ENCODE measurements at places on chromosomes 6 and 20.

DNA sequence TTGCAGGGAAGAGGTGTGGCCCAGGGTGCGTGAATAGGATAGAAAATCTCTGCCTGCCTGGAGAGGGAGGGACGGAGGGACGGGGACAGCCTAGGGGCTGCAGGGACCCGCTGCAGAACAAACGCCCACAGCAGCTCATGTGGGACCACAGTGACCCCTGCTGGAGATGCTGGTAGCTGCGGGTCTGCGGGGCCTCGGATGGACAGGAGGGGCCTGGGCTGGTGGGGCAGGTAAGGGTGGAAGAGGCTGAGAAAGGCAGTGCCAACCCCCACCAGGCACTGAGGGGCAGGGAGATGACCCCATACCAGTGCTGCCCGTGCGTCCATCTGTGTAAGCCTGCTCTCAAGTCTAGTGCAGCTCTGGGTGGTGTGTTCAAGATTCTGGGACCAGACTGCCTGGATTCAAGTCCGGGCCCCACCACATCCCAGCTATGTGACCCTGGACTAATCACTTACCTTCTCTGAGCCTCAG is 39.4 kb downstream of the KIAA1755 start:
- no peak for DNase-seq

- DNase-seq: no peak
Observed at GRCh38 chr6:3278691-3279090, 19.9 kb downstream of the PSMG4 start.

DNA sequence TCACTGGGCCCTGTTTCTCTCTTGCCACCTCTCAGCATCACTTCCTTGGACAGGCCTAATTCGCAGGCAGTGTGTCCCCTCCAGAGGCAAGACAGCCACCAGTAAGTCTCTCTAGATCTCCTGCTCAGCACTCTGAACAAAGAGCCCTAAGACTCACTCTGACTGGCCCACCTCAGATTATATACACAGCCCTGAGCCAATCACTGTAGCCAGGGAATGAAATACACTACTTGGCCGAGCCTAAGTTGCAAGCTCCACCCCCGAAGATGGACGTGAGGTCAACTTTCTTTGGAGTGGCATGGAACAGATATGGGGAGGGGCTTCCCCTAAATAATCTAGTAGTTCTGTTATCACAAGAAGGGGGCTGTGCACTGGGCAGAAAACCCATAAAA is 4.1 kb downstream of the BPI start:
- DNase-seq: no peak

GRCh38 chr20:47960769-47961541 is 175.7 kb upstream of the SULF2 start:
- no peak for DNase-seq

- DNase-seq: no peak
Observed at GRCh38 chr20:46767127-46767761, 57.8 kb downstream of the SLC2A10 start.

- no peak for DNase-seq
Observed at GRCh38 chr6:153767127-153767526, 271.9 kb upstream of the OPRM1 start.

- no peak for DNase-seq
Observed at GRCh38 chr6:37362101-37362828, 8.5 kb downstream of the RNF8 start.

Data from SIG-M5 (cell line).